ENCODE measurements at places on chromosomes 13 and 19. TPM values are rescaled to one million over a fixed set of nuclear protein-coding genes. Genes with fewer than 3 reads are reported as not detected.

Gene MUC16
- polyA plus RNA-seq: 0.05 TPM

Gene KATNAL1
- polyA plus RNA-seq: 16.7 TPM

Gene UBE2L5
- 0.91 TPM for polyA plus RNA-seq

Gene RNF225
- polyA plus RNA-seq: not detected

Gene UPF1
- 49.1 TPM for polyA plus RNA-seq

Gene MIA
- 4.2 TPM for polyA plus RNA-seq

Gene COX6B2
- 0.78 TPM for polyA plus RNA-seq

Gene ZFP36
- 31.9 TPM for polyA plus RNA-seq

DNA sequence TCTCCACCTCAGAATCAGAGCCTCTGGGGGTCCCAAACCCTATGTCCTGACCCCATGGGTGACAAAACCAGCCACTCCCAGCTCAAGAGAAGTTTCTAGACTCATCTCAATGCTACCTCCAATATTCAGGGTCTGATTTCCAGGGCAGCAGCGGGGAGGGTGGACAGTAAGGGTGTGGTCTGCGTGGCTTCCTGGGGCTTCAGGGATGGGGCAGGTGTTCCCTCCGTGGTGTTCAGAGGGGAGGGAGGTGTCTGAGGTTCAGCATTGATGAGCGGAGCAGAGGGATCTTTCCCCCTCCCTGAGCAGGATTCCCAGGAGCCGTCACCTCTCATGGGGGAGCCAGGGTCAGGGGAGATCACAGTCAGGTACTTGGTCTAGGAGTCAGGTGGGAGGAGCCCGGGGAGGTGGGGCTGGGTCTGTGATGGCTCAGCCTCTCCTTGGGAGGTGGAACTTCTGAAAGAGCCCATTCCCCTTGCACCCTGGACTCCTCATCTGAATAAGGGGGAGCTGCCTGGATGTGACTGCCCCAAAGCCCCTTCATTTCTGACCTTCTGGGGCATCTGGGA is 2.9 kb downstream of the LILRA2 start:
- DNase-seq: no peak

GRCh38 chr13:23321535-23322241 is 111.8 kb downstream of the SACS start:
- no peak for DNase-seq

GRCh38 chr13:110641055-110642015 is 26.0 kb downstream of the NAXD start:
- DNase-seq: no peak

- no peak for DNase-seq
Observed at GRCh38 chr19:35222373-35223015, 6.0 kb downstream of the FAM187B start.

DNA sequence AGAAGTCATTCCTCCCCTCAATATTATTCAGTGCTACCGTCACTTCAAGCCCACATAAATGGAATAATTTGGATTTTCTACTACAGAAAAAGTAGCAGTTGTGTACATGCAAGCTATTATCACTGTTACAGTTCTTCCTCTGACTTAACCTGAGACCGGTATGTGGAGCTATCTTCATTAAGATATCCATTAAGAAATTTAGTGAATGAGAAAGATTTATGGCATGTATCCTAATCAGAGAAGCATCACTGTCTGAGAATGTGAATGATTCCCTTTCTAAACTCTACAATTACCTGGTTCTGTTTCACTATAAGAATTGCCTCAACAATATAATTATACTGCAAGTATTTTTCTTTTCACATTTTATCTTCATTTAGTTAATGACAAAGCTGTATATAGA is 278.7 kb downstream of the KLF5 start:
- DNase-seq: no peak

- DNase-seq: no peak
Observed at GRCh38 chr13:76768384-76768783, 117.8 kb downstream of the KCTD12 start.

- no peak for DNase-seq
Observed at GRCh38 chr13:19810996-19811881, 28.5 kb upstream of the PSPC1 start.

DNA sequence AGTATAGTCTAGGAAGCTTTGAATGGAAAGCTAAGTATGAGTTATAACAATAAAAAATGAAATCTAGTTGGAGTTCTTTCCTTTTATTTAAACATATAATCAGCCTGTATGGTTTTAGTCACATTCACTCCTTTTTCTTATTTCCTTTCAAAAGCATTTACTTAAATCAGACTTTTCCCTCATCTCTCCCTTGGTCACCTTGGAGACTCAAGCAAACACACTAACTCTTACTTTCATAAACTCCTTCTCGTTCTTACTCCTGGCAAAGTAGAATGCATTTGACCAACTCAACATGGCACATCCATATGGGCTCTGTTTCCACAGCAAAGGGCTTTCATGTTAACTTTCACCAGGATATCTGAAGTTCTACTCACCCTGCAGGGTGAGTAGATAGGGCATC is 400.0 kb downstream of the LMO7 start:
- DNase-seq: no peak

- no peak for DNase-seq
Observed at GRCh38 chr19:30145467-30145866, 203.4 kb downstream of the URI1 start.

GRCh38 chr13:87712012-87712411 is 40.8 kb downstream of the SLITRK5 start:
- no peak for DNase-seq

DNA sequence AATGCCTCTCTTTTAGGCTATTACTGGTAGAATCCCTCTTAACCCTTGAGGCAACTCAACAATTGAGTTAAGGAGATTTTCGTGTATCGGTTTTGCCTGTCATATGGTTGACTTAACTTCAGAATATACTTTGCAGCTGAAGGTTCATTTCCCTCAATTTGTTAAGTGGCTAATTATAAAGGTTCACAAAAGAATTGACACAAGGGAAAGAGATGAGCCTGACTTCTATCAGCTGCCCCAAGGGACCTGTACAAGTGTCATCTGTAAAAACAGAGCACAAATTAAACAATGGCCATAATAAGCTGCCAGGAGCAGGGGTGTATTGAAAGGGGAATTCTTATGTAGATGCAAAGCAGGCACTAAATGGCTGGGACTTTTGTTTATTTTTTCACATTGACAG is 334.8 kb upstream of the OBI1 start:
- no peak for DNase-seq

DNA sequence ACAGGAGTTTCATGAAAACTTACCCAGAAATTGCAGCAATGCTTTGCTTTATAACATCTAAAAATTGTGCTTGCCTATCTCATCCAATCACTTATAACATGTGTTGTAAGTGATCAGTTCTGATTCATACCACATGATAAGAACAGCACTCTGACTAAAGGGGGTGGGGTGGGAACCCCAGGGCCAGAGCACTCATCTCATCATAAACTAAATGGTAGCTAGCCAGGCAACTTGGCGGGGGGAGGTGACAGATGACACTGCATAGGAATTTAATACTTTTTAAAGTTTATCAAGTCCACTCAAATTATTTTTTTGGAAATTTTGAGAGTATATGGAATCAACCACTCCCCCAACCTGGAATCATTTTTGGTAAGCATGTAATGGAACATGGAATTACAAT is 42.1 kb downstream of the FOXO1 start:
- no peak for DNase-seq

- DNase-seq: no peak
Observed at GRCh38 chr19:29554149-29554548, 28.4 kb downstream of the VSTM2B start.

Data from left kidney (tissue), 8 donors.